ENCODE measurements at places on chromosomes 5 and 9.
A peak's percentile ranks its signal among the peaks of the same experiment; 100 is the strongest.

DNA sequence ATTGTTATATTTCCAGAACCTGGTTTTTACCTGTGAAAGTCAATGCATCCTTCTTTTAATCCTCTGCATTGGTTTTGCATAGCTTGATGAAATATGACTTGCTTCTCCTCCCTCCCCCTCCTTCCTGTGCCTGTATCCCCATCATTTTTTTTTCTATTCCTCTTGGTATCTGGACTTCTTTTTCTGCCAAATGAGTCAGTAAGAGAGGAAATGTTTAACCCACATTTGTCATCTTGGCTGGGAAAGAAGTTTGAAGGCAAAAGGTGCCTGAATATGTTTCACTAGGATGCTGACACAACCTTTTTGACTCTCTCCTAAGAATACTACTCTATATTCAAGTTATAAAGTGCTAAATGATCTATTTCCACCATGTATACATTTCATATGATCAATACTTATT, 35.5 kb upstream of the CDKN2B start:
- no peak for DNase-seq

DNA sequence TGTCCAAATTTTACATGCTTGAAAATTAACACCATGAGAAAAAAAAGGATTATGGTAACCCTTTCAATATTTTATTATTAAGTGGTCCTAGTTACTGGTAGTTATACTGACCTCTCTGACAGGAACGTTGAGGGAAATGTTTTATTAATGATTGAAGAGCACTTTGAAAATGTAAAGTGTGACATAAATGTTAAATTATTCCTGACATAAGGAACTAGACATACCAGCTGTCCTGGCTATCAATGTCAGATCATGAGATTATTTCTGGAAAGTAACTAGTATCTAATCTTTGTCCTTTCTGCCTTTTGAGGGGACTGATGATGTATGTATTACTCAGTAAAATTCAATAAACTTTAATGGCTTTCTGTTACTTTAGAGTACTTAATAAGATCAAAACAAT, 1538.5 kb upstream of the CDH6 start:
- DNase-seq: no peak

- no peak for DNase-seq
Measured at GRCh38 chr9:135929656-135930445, 22.5 kb upstream of the CAMSAP1 start.

DNA sequence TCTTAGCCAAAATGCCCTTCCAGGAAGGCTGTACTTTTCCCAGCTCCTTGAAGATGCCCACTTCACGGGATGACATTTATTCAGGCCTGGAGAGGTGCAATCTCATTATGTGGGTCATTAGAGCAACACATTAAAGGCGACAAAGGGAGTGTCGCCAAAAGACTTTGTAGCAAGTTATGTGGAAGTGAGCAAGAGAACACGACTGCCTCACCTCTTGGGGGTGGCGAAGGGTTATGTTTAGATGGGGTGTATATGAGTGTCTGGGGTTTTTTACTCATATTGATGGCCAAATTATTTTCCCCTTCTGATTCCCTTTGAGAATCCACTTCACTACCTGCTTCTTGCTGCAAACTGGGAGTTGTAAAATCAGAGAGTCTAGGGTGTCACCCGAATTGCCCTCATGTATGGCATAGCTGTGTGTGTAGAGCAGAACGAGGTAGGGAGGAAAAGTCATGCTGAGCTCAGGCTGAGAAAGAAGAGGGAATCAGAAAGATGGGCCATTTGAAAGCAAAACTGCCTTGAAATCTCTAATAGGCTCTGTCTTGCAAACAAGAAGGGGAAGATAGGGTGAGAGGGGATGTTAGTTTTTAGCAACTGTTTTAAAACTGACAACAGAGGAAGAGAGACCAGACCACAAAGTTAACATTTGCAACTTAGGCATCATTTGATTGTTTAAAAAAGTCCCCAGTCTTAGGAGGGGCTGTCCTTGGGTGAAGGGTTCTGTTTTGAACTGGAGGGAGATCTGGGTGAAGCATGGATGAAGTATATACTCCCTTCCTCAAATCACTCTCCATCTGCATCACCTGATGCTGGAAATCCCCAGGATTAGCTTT, 97.1 kb upstream of the IL12B start:
- no peak for DNase-seq

DNA sequence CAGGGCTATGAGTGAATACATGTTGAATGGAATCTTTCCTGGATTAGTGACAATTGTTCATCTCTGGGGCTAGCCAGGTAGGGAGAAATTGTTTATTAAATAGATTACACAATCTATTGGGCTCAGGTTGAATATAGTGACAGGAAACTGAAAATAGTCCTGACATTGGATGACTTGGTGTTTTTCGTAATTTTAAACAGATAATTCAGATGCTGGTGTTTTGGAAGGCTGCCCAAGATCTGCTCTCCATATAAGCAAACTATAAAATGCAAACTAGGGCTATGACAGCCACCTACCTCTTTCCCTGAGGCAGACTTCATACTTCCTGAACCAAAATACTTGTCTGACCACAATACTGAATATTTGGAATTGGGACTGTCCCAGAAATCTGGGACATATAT, 99.1 kb downstream of the ENC1 start:
- DNase-seq: no peak

GRCh38 chr5:18495157-18495556, 860.9 kb downstream of the TAF11L14 start:
- no peak for DNase-seq

DNA sequence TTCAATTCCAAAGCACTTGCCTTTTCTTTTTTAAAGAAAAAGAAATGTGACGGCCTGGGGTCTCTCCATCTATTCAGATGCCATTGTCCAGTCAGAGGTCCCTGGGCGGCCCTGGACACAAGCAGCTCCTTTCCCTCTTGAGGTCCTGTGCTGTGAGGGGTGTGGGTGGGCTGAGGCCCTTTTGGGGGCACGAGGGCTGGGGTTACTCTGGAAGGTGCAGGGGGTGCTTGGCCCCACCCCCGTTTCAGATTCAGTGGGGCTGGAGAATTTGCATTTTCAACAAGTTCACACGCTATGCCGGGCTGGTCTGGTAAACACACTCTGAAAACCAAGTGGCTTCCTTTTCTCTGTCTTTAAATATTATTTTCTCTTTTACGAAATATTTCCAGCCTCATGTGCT, 91.4 kb upstream of the PHYKPL start:
- DNase-seq: no peak

DNA sequence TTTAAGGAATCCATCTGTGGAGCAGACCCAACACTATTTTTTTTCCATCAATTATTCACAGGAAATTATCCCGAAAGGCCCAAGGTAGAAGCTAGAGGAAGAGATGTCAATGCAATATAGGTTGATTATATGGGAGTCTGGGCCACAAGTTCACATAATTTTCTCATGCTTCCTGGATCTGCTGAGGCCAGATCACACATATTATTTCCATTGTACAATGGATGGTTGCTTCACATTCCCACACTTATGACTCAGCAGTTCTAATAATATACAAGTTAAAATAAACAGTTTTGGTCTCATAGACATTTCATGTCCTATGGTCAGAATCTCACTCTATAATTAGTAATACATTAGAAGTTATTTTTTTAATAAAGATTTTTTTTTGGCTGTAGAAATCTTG, 66.0 kb upstream of the PTPRD start:
- no peak for DNase-seq

DNA sequence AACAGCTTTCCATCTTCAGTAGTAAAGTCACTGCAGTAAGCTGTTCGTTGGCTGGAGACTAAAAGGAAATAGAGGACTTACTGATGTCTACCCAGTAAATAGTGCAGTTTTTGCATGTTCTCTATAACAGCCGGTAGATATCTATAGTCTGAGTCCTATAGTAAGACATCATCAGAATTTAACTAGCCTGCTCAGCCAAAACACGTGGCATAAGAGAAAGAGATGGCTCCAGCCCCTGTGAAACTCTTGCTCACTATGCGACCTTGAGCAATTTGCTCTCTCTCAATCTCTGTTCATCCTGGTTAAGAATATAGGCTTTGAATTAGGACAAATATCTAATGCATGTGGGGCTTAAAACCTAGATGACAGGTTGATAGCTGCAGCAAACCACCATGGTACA, 201.6 kb upstream of the PAPPA start:
- DNase-seq: no peak

DNA sequence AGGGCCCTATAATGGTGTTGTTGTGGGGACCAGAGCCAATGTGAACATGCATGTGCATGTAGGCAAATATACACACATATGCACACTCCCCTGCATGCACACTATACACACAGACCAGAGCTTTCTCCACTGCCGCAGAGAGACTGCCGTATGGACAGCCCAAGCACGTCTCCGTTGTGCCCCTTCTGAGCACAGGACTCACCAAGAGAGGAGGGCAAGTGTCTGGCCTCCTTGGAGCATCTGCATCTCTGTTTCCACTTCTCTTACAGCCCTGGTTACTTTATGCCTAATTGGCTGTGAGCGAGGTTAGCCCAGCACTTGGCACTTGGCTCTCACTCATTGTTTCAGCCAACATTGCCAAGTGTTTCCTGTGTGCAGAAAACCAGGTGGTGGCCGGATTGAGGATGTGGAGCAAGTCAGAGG, 30.4 kb downstream of the CSF2 start:
- DNase-seq: no peak

- no peak for DNase-seq
Measured at GRCh38 chr9:127528422-127529251, 77.3 kb downstream of the LRSAM1 start.

DNA sequence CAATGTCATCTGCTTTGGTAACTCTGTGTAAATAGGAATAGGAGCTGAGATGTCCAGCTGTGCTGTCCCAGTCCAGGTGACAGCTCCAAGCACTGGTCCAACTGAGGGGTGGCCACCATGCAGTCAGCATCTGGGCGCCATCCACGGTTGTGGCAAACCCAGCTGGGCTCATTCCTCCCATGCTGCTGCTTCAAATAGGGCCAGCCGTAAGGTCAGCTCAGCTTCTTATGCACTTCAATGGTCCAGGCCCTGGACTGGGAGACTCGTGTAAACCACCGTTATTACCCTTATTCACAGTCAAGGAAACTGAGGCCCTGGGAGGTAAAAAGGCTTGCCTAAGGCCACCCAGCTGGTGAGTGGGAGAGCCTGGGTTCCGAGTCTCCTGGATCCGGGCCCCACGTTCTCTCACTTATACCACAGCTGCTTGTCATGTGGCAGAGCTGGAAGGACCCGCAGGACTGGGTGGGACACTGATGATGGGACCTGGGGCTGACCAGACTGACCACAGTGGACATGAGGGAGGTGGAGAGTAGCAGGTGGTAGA, 38.7 kb upstream of the ANGPTL2 start:
- no peak for DNase-seq

DNA sequence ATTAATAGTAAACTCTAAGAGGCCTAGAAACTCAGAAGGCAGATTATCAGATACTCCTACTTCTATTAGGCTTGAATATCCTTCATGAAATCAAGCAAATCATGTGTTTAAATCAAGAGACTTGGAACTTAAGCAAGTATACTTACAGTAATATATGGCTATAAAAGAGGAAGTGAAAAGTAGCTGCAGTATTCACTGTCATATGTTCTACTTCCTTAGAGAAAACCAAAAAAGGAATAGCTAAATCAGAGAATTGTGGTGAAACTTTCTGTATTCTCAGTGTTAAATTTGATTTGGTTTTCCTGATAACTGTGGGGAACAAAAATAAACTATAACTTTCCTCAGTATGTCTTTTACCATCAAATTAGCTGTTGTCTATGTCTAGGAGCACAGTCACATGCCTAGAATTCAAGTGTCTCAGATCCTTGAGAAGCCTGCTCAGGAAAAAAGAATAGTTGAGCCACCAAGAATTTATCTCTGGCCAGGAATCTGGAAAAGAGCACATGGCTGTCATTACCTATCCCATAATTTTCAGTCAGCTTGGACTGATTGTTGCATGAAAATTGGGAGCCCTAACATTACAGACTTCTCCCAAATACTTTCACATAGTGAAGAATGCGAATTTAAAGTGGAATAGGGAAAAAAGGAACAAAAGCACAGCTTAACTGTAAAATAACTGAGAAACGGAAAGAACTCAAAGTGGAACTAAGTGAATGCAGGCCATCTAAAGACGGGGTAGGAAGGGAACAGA, 1.7 kb downstream of the FKBP15 start:
- DNase-seq: no peak

- DNase-seq: peak; percentile 68
Measured at GRCh38 chr9:89234205-89235067, 55.8 kb upstream of the SHC3 start.

- no peak for DNase-seq
Measured at GRCh38 chr5:57843059-57843367, 360.4 kb upstream of the ACTBL2 start.

GRCh38 chr5:10272053-10272874, 22.2 kb downstream of the CCT5 start:
- DNase-seq: no peak

GRCh38 chr5:95892784-95893354, 68.8 kb downstream of the ELL2 start:
- peak; percentile 21 for DNase-seq

DNA sequence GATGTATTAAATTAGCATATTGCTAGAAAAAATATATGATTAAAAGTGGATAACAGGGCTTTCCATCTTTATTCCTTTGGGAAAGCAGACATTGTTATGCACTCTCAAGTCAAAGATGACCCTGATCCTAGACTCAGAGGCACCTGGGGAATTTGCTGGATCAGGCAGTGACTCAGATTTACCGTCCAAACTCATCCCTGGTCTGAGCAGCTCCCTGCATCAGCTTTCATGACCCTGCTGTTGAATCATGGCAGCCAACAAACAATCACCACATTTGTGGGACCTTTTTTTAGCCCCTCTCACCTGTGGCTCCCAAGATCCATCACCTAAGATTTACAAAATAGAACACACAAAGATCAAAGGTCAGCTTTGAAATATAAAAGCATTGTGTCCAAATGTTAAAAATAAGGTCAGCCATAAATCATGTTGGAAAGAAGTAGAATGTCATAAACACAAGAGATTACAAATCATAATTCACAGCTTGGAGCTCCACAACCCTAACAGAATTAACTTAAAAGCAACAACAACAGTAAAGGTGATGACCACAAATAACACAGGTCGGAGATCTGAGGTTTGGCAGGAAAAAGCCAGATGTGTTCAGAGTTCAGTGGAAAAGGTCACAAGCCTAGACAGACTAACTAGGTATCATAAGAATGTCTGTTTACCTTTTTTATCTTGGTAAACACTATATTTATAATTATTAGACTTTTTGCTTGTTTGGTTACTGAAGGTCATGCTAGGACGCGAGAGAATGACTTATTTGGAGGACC, 55.5 kb downstream of the ZFAND5 start:
- DNase-seq: no peak

Data from stimulated activated CD4-positive, alpha-beta T cell treated with anti-CD3 and anti-CD28 coated beads, TNF-alpha, amount 100 ng/mL, for 24 hours (primary cell).